Activated naive CD4-positive, alpha-beta T cell (primary cell): ENCODE measurements at places on chromosomes 2 and 18.

DNA sequence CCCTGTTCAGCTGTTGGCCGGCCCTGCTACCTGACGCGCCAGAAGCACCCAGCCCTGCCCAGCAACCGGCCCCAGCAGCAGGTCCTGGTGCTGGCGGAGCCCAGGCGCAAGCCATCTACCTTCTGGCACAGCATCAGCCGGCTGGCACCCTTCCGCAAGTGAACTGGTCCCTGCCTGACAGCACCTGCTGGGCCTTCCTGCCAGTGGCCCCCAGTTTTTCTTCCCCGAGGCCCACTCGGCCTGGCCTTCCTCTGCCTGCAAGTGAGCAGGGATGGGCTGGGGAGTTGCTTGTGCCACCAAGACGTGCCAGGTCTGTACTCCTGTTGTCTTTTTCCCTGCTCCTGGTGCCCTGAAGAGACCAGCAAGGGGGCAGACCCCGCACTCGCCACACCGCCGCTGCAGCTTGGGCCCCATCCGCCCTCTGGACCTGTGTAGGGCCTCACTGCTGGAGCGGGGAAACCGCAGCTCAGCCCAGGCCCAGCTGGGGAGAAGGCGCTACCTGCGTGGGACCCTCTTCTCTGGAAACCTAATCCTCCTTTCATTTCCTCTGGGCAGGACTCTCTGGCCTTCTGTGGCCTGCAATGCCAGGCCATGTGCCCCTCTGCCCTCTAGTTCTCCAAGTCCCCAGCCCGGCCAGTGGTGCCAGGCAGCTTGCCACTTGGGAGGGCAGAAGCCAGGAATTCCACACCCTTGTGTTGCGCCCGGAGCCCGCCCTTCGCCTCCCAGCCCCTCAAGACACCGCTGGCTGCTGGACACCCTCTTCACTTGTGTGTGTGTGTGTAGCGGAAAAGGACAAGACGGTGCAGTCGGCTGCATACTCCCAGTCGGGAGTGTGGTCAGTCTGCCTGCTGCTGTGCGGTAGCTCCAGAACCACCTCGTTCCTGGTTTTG is 47.0 kb downstream of the FAM168B start:
- no peak for DNase-seq

DNA sequence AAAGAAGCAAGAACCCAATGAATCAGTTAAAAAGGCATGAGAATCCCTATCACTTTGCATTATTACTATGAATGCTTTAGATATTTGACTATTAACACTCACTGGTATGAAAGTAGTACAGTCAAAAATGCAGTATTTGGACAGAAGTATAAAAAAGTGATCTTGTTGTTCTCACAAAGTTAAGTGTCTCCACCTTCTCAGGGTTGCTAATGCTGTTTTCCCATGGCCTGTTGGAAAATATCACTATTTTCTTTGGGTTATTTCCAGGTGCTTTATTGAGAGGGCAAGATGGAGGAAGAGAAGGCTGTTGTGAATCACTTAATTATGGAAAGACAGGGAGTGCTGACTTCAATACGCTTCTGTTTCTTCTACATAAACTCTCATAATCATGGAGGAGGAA is 13.6 kb upstream of the CREB1 start:
- DNase-seq: no peak

DNA sequence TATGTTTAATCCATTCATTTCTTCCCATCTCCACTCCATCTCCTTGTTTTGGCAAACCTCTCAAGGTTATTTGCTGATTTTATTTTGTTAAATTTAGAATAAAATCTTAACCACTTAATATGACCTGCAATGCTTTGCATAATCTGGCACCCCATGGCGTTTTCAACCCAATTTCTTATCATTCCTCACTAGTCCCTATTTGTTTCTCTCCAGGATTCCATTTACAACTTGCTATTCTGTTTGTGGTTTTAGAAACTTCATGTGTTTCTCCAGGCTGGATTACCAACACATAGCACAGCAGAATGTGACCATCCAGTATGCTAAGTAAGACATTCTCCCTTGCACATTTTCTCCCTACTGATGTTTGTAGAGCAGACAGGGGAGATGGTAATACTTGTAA is 749.2 kb upstream of the FSHR start:
- no peak for DNase-seq

DNA sequence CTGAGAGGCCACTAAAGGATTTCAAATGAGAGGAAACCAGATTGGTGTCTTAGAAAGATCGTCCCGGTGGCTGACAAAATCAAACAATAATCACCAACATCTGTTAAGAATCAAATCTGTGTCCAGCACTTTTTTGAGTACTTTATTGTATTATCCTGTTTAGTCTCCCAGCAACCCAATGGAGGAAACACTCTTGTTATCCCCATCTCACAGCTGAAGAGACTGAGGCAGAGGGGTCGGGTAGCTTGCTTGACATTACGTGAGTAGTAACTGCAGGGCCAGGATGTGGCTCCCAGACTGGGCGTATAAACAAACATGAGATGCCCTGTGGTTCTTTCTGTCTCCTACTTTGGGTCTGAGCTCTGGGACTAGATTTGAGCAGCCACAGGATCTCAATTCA is 76.0 kb downstream of the KLHL29 start:
- no peak for DNase-seq

- no peak for DNase-seq
Measured at GRCh38 chr2:239143858-239144712, 256.7 kb downstream of the HDAC4 start.

DNA sequence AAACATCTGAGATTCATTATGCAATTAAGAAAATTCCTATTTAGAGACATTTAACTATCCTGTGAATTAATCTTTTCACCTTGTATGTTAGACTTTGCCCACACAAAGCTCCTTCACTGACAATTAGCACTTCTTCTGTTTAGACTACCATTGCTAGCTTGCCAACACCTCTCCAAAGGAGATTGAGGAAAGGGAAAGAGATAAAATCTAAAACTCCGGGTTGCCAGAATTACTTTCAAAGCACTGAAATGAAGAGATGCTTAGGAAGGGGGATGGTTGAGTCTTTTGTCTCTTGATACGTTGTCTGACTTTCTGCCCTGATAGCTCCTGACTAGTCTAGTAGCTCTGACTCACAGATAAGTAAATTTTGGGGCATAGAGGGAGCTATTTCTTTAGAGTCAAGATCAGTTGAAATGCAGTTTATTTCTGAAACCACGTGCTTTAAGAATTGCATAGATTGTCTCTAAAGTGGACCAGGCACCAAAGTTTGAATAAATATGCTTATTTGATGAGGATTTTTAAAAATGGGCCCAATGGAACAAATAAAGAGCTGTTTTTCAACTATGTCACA is 74.1 kb upstream of the DSEL start:
- DNase-seq: no peak

- DNase-seq: no peak
Measured at GRCh38 chr2:31199206-31199605, 18.1 kb downstream of the CAPN14 start.

DNA sequence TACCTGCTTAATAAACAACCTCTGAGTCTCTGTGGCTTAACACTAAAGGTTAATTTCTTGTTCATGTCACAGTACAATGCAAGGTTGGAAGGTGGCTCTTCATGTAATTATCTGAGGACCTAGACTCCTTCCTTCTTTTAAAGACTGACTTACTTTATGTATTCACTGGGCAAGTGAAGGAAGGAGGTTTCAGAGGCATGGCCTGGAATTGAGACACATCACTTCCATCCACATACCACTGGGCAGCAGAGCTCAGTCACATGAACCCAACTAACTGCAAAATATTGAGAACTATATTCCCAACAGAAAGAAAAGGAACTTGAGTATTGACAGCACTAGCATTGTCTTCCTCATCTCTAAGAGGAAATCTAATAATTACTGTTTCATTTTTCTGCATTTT is 57.5 kb upstream of the FN1 start:
- DNase-seq: no peak
